ENCODE measurements at places on chromosomes 12 and 14. TPM values are rescaled to one million over a fixed set of nuclear protein-coding genes. Genes with fewer than 3 reads are reported as not detected.

Gene KRT72
- total RNA-seq, result not detected

Gene CCDC184
- total RNA-seq, result under 0.01 TPM

Gene PLD4
- total RNA-seq, result not detected

Gene EXD2
- total RNA-seq, result 18.9 TPM

Gene HOXC9
- total RNA-seq, result 11.6 TPM

Gene AQP5
- total RNA-seq, result not detected

Gene ERBB3
- 1.1 TPM for total RNA-seq

Gene BIN2
- not detected for total RNA-seq

Gene AMN1
- total RNA-seq, result 5.4 TPM

Gene AQP6
- total RNA-seq, result not detected

Data from osteoblast (primary cell).